Hypothalamus (tissue), 51 donors: ENCODE measurements at places on chromosomes 1 and 21.

DNA sequence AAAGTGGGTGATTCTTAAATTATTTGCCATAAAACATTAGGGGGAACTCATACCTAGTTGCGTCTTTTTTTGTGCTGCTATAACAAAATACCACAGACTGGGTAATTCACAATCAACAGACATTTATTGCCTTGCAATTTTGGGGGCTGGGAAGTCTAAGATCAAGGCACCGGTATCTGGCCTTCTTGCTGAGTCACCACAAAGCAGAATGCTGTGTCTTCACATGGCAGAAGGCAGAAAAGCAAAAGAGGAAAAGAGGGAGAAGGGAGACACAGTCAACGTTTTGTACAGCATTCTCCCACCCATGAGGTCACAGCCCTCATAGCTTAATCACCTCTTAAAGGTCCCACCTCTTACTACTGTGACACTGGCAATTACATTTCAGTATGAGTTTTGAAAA, 291.0 kb downstream of the CHRM3 start:
- DNase-seq: no peak

- DNase-seq: no peak
These were observed 28.7 kb downstream of the ATP1A1 start for GRCh38 chr1:116401646-116402176.

GRCh38 chr1:214427871-214428277, 123.5 kb downstream of the PTPN14 start:
- DNase-seq: no peak

- no peak for DNase-seq
These were observed 56.9 kb downstream of the SEC16B start for GRCh38 chr1:177912991-177913390.

- no peak for DNase-seq
These were observed 42.2 kb downstream of the AK4 start for GRCh38 chr1:65190229-65190628.

- DNase-seq: no peak
These were observed 34.7 kb downstream of the RNF11 start for GRCh38 chr1:51270751-51271150.

DNA sequence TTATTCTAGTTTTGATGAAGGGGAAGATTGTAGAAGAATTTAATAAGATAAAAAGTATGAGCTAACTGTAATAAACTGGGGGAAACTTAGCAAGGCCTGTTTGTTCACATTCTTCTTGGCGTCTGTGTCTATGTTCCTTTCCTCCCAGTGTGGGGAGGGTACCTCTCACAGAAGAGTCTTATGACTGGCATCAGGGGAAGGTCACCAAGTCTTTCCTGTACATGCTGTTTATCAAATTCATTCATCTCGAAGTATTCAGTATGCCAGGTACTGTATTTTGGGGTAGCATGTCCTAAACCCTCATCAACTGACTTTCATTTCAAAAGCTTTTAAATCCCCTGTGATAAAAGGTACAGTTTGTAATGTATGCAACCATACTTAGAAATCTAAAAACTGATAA, 78.4 kb downstream of the HS2ST1 start:
- DNase-seq: no peak

- DNase-seq: no peak
These were observed 5.7 kb downstream of the ACOT11 start for GRCh38 chr1:54553602-54554313.

DNA sequence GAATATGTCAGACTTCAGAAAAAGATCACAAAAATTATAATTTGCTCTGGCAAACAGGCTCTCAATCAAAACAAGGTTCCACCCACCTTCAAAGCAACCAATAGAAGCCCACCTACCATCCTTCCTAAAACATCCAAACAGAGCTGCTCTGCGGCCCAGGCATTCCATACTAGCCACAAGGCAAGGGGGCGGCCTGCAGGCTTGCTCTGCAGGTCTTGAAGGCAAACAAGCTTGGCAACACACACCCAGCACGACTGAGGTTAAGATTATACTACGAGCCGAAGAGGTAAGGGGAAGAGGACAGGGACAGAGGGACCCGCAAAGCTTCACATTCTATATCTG, 207.3 kb downstream of the SLC45A1 start:
- DNase-seq: no peak

DNA sequence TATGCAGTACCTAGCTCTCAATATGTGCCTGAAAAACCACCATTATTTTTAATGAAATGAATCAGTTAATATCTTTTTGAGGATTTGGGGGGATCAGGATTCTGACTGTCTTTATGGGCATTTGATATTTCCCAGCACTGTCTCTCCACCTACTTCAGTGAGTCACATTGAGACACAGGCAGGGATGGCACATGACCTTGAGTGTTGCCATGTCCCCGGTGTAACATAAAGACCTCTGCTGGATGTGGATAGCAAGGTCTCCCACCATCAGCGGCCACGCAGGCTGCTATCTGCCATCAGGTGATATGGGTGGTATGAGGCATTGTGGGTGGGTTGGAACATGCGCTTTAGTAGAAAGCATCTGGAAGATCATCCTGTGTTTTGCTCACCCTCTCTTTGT, 103.2 kb downstream of the RGL1 start:
- no peak for DNase-seq

DNA sequence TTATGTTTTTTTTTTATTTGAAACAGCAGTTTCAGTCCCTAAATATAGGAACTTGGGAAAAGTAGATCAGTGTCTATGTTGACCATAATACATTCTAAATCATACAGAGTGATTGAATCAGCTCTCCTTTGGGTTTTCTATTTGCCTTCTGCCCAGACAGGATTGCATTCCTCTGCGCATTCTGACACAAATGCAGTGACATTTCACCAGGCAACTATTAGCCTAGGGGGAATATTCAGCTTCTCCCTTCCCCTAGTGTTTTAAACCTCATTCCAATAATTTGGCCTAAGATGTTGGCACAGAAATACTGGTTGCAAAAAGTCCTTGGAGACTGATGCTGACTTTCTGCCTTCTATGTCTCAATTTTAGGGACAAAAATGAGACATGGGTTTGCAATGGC, 172.8 kb downstream of the PTGER3 start:
- DNase-seq: no peak

DNA sequence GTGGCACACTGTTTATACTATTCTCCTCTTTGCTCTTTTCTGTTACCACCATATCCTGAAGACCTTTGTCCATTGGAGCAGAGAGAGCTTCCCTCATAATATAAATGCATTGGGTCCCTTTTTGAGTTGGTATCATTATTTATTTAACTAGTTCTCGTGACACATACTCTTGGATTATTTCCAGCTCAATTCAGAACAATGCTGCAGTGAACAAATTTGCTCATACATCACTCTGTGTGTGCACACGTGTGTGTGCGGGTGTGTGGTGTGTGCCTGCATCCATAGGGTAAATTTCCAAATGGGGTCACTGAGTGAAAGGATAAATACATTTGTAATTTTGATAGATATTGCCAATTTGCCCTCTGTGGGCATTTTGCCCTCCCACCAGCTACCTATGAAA, 5.8 kb downstream of the PLA2G2A start:
- DNase-seq: no peak

- no peak for DNase-seq
These were observed 125.3 kb downstream of the GREM2 start for GRCh38 chr1:240486611-240487010.

- no peak for DNase-seq
These were observed 6.3 kb upstream of the EGLN1 start for GRCh38 chr1:231428377-231428776.

- DNase-seq: no peak
These were observed 39.3 kb downstream of the HMGB4 start for GRCh38 chr1:33903210-33903589.

DNA sequence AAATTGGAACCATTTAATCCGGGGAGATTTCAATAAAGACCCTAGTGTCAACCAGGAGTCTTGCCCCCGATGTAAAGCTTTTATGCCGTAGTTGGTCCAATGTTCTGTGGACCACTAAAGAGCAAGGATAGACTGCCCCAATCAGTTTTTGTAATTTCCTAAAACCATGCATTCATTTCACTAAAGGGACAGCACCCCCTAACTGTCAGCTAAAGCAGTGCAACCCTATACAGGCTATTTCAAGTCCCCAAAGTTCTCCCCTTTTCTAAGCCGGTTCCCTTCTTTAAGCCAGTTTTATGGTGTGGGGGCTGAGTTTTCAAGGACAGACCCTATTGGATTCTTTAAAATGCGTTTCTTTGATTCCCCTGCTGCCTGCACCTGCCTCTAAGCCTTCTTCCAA, 12.7 kb upstream of the PDPN start:
- no peak for DNase-seq

- DNase-seq: no peak
These were observed 20.9 kb upstream of the C2CD2 start for GRCh38 chr21:41974752-41975053.

GRCh38 chr1:159009704-159010361, at the start of gene IFI16:
IFI16 (plus strand) TSS chr1:159009907; CDS start chr1:159014681, 4,774 bp downstream.
- DNase-seq: no peak

GRCh38 chr1:213744780-213745179, 243.0 kb upstream of the PROX1 start:
- DNase-seq: no peak

- DNase-seq: no peak
These were observed 230.7 kb downstream of the TOMM20 start for GRCh38 chr1:234897754-234898454.

- DNase-seq: no peak
These were observed 240.8 kb upstream of the FGGY start for GRCh38 chr1:59055908-59056719.

GRCh38 chr1:56056438-56057287, 522.7 kb downstream of the PLPP3 start:
- DNase-seq: no peak

DNA sequence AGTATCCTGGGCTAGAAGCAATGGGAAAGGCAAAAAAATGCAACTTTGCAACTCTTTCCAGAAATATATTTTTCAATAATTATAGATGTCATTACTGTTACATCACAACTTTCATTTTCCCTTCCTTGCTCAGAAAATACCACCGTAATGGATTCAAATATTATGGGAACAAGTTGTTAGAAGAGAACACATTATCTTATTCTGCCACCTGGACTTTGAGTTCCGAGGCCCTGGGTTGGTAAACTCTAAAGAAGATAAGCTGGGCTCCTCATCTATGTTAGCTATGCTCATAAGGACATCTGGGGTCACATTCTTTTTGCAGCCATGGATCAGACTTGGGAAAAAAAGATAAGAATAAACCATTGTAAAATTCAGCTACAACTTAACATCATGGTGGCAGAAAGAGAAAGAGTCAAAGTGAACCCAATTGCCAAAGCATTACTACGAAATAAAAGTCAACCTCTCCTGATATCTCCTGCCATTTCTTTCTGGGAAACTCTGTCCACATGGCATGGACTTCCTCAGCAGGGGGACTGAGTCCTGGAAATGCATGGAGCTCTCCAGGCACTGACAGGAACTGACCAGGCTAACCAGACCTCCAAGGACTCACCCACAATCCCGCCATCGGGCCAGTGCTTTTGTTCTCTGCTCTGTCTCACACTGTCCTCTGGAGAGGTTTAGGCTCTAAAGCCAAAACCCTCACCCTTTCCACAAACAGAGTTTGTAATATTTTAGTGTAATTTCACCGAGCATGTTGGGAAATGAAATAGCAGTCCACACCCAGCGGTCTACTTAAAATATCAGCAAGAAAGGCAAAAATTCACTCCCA, 499.1 kb upstream of the RUNX1 start:
- DNase-seq: no peak

DNA sequence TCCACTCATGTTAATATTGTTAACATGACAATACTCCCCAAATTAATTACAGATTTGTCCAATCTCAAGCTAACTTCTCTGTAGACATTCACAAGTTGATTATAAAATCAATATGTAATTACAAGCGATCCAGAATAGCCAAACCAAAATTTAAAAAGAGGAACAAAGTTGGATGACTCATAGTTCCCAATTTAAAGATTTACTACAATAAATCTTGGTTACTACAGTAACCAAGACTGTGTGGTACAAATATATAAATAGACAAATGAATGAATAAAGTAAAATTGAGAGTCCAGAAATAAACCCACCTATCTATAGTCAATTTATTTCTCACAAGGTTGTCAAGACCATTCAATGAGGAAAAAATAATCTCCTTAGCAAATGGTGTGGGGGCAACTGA, 7.1 kb upstream of the KRTAP10-4 start:
- no peak for DNase-seq

- no peak for DNase-seq
These were observed 62.4 kb downstream of the RHBG start for GRCh38 chr1:156431366-156431765.

GRCh38 chr1:68963353-68963752, 466.5 kb upstream of the DEPDC1 start:
- no peak for DNase-seq

GRCh38 chr1:197471248-197471985, 203.4 kb downstream of the CRB1 start:
- no peak for DNase-seq

DNA sequence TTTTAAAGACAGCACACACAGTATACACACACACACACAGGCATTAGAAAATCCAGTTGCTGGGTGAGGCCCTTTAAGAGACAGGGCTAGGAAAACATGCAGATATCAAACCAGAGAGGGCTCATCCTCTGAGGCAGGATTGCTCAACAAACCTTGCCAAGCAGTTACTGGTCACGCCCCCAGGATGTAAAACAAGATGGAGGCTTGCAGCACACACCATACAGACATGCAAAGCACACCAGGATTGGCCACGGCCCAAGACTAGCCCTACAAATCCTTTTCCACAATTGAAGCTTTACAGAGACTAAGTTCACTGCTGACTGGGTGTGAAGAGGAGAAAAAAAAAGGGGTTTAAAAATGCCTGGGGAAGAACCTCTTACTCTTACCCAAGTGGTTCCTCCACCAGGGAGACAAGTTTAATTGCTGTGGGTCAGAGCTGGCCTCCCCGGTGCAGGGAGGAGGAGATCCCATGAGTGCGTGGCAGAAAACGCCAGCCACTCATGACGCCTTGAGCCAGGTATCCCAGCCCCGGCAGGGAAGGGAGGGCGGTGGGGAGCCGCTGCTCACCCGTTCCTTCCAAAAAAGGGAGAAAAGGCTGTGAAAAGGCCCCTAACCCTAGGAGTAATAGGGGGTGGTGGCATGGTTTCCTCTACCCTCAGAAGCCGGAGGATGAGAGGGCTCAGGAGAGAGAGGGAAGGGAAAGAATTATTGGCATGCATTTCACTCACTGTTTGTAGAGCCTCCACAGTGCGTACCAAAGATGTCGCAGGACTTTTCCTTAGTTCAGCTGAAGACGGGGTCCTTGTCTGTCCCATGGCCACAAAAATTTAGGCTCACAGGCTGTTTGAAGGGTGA, 594.6 kb upstream of the ZP4 start:
- no peak for DNase-seq

DNA sequence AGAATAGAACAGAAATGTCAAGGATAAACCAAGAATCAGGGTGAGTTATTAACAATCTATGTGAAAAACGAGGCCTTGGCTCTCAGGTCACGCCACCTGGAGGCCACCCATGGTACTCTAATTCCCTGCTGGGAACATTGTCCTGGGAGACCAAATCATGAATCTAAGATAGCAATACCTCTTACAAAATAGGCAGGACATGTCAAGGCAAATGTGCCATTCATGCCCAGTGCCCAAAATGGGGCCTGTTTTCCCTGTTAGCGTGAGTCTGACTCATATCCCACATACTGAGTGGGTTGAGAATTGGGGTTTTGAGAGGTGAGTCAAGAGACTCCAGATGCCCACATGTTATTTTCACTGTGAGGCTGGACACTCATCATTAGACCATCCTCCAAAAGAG, 380.8 kb downstream of the HHIPL2 start:
- no peak for DNase-seq

GRCh38 chr1:2209400-2210083, 15.0 kb upstream of the FAAP20 start:
- DNase-seq: no peak

GRCh38 chr1:32494196-32494595, 29.3 kb downstream of the ZBTB8B start:
- DNase-seq: no peak
